ENCODE measurements at places on chromosomes 5 and 9.

DNA sequence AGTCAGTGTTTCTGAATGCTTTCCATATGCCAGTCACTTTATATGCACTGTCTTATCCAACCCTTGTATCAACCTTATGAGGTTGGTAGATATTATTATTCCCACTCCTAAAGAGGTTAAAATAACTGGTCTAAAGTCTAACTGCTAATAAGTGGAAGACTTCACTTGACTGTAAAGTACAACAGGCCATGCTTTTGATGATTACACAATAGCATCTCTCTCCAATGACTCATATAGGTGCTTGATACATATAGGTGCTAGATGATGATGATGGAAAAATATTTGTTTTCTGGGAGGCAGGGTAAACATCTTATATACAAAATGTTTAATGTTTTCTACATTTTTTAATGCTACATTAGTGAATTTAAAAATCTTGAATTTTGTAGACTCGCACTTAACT is 75.9 kb upstream of the NR3C1 start:
- no peak overlapping the region for H3K4me3 ChIP-seq
- no peaks in the 10 kb centered on the region for H3K4me1 ChIP-seq
- no peak overlapping the region for H3K27ac ChIP-seq

GRCh38 chr9:87337335-87338087 is 160.2 kb upstream of the DAPK1 start:
- H3K27me3 ChIP-seq, result peaks cover 20% of the 10 kb centered on the region
- no peak for DNase-seq
- H3K27ac ChIP-seq, result no peak overlapping the region

DNA sequence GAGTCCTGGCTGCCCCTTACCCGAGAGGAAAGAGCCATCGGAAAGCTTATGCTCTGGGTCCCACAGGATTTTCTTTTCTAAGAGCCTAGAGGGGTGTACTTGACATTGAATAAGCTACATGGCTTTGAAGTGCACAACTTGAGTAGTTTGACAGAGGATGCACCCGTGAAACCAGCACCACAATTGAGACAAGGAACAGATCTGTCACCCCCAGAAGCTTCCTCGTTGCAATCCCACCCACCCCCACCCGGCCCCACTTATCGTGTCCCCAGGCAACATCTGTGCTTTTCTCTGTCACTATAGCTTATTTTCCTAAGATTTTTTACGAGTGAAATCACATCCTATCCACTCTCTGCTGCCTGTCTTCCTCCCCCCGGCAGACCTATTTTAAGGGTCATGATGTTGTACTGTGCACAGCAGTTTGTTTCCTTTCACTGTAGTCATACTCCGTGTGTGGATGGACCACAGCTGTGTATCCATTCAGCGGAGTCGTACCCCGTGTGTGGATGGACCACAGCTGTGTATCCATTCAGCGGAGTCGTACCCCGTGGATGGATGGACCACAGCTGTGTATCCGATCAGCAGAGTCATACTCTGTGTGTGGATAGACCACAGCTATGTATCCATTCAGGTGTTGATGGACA is 8.8 kb upstream of the FCN2 start:
- H3K27ac ChIP-seq, result no peak overlapping the region
- H3K36me3 ChIP-seq, result no peaks in the 10 kb centered on the region
- H3K4me1 ChIP-seq, result no peaks in the 10 kb centered on the region
- DNase-seq, result no peak
- no peaks in the 10 kb centered on the region for H3K27me3 ChIP-seq
- H3K4me3 ChIP-seq, result no peak overlapping the region

GRCh38 chr9:84238652-84239051 is 101.9 kb downstream of the SLC28A3 start:
- no peak overlapping the region for H3K4me3 ChIP-seq
- H3K4me1 ChIP-seq, result no peaks in the 10 kb centered on the region
- H3K27me3 ChIP-seq, result no peaks in the 10 kb centered on the region
- no peaks in the 10 kb centered on the region for H3K36me3 ChIP-seq
- H3K27ac ChIP-seq, result no peak overlapping the region

DNA sequence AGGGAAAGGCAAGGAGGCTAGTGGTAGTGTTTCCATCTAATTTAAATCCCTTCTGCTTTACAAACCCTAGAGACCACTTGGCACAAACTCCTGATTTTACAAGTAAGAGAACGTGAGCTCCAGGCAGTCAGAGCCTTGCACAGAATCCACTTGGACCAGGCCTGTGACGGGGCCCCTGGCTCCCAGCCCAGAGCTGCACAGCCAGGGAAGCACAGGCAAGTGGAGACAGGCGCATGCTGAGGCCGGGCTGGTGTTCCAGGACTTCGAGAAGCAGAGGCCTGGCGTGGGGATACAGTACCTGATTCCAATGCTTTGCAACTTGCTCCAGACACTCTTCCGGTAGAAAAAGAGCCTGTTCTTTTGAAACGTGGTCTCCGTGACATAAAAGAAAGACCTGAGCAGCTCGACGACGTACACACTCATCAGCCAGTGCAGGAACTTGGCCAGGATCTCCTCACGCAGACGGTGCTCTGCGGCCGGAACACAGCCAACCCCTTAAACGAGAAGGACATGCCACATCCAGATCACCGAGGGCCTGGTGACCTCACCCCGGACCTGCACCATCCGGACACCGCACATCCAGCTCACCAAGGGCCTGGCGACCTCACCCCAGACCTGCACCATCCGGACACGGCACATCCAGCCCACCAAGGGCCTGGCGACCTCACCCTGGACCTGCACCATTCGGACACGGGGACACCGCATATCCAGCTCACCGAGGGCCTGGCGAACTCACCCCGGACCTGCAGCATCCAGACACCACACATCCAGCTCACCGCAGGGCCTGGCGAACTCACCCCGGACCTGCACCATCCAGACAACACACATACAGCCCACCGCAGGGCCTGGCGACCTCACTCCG is 12.5 kb downstream of the TERT start:
- no peaks in the 10 kb centered on the region for H3K4me1 ChIP-seq
- no peaks in the 10 kb centered on the region for H3K27me3 ChIP-seq
- no peak overlapping the region for H3K4me3 ChIP-seq
- H3K27ac ChIP-seq, result no peak overlapping the region
- DNase-seq, result no peak
- no peaks in the 10 kb centered on the region for H3K36me3 ChIP-seq

DNA sequence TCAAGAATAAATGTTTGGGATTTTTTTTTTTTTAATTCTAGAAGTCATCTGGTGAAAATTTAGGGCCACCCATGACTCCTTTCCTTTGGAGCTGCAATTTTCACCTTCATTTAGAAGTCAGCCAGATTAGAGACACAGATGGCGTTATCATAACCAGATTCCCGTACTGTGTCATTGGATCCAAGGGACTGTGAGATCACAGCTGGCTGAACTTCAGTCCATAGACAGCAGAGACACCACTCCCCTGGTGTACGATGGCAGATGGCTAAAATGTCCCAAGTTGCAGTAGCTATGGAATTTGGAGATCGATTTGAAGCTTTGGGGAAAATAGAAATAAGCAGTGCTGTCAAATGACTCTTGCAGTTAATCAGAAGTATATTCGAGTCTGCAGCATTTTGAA is 216.3 kb downstream of the RFK start:
- no peaks in the 10 kb centered on the region for H3K4me1 ChIP-seq
- DNase-seq, result no peak
- H3K36me3 ChIP-seq, result no peaks in the 10 kb centered on the region
- H3K4me3 ChIP-seq, result no peak overlapping the region
- H3K27me3 ChIP-seq, result no peaks in the 10 kb centered on the region

GRCh38 chr5:111223787-111224560 is at the start of gene CAMK4:
CAMK4 (plus strand) TSS chr5:111224384; CDS start chr5:111224484, 100 bp downstream.
- no peaks in the 10 kb centered on the region for H3K36me3 ChIP-seq
- H3K4me1 ChIP-seq, result peaks cover 24% of the 10 kb centered on the region
- peak within 1 kb of the TSS; percentile 79 for H3K27ac ChIP-seq
- no peaks in the 10 kb centered on the region for H3K27me3 ChIP-seq
- DNase-seq, result peak; percentile 83
- H3K4me3 ChIP-seq, result peak within 1 kb of the TSS; percentile 96

DNA sequence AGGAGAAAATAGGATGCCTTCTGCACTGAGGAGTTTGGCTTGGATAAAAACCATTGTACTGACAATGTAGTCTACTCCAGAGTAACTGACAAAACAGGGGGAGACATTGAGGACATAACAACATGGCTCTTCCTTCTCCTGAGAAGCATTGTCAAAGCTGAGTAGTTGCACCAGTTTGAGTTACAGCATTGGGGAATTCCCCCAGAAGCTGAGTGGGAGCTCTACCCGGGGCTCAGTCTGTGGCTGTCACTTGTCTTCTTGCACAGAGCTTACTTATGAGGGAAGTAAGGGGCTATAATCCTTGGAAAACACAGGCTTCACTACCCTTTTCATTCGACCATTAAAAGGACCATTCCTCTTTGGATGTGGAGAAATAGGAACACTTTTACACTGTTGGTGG is 21.2 kb downstream of the HSPB3 start:
- no peak for DNase-seq
- H3K36me3 ChIP-seq, result no peaks in the 10 kb centered on the region
- H3K27ac ChIP-seq, result no peak overlapping the region
- H3K27me3 ChIP-seq, result no peaks in the 10 kb centered on the region

DNA sequence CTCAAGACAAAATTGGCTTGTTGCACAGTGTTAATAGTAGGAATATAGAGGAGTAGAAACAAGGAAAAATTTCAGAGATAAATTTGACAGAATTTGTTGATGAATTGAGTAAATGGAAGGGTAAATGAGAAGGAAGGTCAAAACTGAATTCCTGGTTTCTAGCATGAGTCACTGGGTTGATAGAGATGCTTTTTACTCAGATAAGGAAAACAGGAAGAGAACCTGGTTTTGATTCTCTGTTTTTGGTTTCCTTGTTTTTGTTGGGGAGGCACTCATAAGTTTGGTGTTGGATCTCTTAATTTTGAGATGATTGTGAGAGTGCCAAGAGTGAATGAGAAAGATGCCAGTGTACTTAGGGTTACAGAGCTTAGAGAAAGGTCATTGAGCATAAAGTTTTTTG is 7.1 kb downstream of the LRRC70 start:
- H3K27me3 ChIP-seq, result no peaks in the 10 kb centered on the region
- no peaks in the 10 kb centered on the region for H3K4me1 ChIP-seq
- DNase-seq, result no peak
- H3K27ac ChIP-seq, result no peak overlapping the region
- H3K36me3 ChIP-seq, result no peaks in the 10 kb centered on the region
- no peak overlapping the region for H3K4me3 ChIP-seq

GRCh38 chr9:75083188-75083970 is 4.6 kb downstream of the NMRK1 start:
- peaks cover 41% of the 10 kb centered on the region for H3K36me3 ChIP-seq
- no peak overlapping the region for H3K4me3 ChIP-seq
- peak overlapping the region; percentile 31 for H3K27ac ChIP-seq
- peaks cover 40% of the 10 kb centered on the region for H3K4me1 ChIP-seq
- no peak for DNase-seq
- H3K27me3 ChIP-seq, result no peaks in the 10 kb centered on the region

DNA sequence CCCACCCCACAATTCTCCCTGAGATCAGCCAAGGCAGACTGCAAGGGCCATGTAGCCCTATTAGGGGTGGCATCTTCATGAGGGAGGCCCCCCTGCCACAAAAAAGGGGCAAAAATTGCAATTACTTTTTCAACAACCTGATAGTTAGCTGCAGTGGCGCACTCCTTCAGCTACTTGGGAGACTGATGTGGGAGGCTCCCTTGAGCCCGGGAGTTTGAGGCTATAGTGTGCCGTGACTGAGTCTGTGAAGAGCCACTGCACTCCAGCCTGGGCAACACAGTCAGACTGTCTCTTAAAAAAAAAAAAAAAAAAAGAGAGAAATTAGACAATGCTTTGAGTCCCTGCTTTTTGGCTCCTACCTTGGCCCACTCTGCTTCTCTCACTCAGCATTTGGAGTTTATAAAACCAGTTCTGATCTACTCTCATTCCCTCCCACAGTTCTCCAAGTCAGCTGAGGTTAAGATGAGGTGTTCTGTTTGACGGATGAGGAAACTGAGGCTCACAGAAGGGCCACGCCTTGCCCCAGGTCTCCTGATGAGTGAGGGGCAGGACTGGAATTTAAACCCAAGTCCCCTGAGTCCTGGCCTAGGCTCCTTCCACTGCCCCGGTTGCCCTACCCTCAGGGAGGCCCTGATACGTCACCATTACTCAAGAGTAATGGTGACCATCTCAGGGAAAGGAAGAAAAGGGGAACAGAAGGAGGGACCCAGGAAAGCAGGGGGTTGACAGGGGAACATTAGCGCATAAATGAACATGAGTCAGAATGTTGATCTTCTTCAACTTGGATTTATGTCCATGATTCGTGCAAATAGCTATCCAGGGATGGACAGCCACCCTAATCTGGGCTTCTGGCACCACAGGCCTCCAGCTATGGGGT is 9.0 kb downstream of the GPX3 start:
- no peak overlapping the region for H3K27ac ChIP-seq
- DNase-seq, result no peak
- H3K27me3 ChIP-seq, result no peaks in the 10 kb centered on the region
- no peak overlapping the region for H3K4me3 ChIP-seq
